Right ventricle myocardium inferior (tissue), 1 donor: ENCODE measurements at places on chromosomes 16 and 17. TPM values are rescaled to one million over a fixed set of nuclear protein-coding genes. Genes with fewer than 3 reads are reported as not detected.

DNA sequence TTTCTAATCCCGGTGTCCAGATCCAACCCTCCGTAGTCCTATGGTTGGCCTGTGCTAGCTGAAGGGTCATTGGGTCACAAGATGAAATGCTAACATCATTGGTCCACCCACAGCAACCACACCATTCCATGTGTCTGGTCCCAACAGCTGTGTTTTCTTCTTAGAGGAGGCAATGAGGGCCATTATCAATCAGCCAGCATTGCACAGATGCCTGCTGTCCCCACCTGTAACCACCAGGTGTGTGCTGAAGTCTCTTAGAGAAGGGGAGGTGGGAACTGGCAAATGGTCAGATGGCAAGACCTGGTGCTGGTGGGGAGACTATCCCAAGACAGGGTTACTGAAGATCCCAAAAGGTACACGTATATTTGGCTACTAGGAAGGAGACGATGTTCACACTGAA, 37.4 kb downstream of the HIC1 start:
- no peak for DNase-seq

DNA sequence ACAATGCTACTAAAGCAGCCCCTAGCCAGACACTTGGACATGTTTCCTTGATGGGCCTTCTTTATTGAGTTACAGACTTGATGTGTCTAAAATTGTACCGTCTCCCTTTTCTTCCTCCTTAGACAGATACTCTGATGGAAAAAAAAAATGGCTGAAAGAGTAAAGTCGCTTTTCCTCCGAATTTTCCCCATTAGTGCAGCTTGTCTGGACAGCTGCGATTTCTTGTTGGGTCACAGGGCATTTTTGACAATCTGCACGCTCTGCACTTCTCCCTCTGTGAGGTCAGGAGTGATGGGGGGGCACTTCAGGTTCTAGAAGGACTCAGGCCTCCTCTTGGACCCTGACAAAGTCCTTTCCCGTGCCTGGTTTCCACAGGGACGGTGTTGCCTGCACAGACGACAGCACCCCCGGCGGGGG, 968 bp upstream of the PRKAR1A start:
- DNase-seq: no peak

DNA sequence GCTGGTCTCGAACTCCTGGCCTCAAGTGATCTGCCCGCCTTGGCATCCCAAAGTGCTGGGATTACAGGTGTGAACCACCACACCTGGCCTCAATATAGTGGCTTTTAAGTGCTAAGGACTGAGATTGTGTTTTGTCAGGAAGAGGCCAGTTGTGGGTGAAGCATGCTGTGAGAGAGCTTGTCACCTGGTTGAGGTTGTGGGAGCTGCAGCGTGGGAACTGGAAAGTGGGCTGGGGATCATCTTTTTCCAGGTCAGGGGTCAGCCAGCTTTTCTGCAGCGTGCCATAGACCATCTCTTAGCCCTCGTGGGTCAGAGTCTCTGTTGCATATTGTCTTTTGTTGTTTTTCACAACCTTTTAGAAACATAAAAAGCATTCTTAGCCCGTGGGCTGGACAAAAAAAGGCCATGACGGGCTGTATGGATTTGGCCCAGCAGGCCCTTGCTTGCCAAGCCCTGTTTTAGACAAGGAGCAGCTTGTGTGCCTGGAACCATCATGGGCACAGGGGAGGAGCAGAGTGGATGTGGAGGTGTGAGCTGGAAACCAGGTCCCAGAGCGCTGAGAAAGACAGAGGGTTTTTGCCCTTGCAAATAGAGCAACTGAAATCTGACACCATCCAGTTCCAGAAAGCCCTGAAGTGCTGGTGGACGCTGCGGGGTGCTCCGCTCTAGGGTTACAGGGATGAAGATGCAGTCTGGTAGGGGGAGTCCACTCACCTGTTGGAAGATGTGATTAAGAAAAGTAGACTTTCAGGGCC, 5.5 kb downstream of the BIRC5 start:
- no peak for DNase-seq

DNA sequence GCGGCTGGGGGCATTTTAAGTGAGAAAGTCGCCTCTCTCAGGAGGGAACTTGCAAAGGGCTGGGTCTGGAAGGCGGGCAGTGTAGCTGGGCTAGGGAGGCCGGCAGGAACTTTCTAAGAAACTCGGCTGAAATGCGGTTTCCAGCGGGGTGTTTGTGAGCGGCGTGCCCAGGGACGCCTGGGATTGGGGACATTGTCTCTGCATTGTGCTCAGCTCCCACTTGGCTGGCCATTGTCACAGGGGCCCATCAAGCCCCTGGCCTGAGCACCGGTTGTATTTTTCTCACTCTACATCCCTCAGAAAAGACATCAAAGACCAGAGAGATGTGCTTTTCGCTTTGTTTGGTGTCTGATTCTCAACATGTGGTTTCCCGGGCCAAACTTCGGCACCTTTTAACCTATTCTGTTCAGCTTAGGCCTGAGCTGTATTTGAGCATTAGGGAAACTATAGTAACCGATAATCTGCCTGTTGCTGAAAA, 291.1 kb upstream of the IRX3 start:
- no peak for DNase-seq

GRCh38 chr16:11586378-11586855, 302 bp downstream of the LITAF start:
- DNase-seq: no peak

- DNase-seq: no peak
Observed at GRCh38 chr17:12958786-12959185, 59.0 kb downstream of the ELAC2 start.

DNA sequence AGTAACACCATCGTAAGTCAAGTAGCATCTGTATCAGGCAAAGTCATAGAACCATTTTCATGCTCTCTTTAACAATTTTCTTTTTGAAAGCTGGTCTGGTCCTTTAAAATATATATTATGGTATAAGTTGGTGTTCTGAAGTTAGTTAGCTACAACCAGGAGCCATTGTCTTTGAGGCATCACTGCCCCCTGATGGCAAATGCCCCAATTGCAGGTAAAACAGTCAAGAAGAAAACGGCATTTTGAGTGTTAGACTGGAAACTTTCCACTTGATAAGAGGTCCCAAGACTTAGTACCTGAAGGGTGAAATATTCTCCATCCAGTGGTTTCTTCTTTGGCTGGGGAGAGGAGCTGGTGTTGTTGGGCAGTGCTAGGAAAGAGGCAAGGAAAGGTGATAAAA, 14.1 kb downstream of the TP53 start:
- no peak for DNase-seq

- no peak for DNase-seq
Observed at GRCh38 chr16:52932321-52932720, 120.4 kb downstream of the CHD9NB start.

DNA sequence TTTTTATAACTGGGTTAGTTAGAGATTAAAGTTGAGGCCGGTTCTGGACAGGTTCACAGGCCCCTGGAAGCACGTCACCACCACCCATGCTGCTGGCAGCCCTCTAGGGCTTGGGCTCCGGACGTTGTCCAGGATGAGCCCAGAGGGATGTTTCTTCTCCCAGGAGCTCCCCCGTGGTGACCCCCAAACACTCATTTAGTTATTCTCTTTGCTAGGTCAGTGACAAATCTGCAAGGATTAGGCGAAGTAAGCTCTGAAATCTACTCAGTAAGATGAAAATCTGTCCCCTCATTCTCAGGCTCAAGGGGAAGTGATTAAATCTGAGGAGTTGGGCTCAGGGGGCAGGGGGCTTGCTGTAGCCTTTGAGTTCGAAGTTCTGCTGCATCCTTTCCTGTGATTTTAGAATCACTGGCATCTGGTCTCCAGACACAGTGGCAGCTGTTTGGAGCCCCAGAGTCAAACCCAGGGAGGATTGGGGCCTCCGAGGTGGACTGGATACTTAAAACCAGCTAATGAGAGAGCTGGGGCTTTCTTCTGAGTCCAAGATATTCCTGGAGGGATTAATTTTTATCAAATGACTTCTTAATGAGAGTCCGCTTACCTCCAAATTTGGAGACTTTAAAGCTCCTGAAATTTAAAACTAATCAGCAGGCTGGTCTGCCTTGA, 49.2 kb upstream of the HS3ST2 start:
- no peak for DNase-seq

GRCh38 chr17:74160656-74161502, 42.6 kb upstream of the RPL38 start:
- no peak for DNase-seq

Gene TBC1D16
- 16.3 TPM for total RNA-seq

Gene METTL2A
- total RNA-seq: 15.0 TPM

Gene SCIMP
- total RNA-seq: 1.0 TPM

Gene NPIPB9
- not detected for total RNA-seq
